ENCODE measurements at places on chromosomes 16 and 17.
A peak's percentile ranks its signal among the peaks of the same experiment; 100 is the strongest.

- DNase-seq = no peak
Measured at GRCh38 chr17:44797802-44798201, 32.3 kb downstream of the GJC1 start.

DNA sequence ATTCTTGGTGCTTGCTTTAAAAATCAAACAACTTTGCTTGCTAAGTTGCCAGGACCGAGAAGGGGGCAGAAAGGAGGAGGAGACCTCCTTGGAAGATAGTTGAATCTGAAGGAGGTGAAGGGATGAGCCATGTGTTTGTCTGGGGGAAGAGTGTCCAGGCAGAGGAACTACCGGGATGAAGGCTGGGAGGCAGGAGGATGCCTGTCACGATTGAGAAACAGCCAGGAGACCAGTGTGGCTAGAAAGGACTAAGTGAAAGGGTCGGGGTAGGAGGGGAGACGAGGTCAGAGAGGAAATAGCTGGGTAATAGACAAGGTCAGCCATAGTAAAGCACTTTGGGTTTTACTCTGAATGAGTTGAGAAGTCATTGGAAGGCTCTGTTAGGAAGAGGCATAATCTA is 38.9 kb upstream of the CSNK2A2 start:
- no peak for DNase-seq

DNA sequence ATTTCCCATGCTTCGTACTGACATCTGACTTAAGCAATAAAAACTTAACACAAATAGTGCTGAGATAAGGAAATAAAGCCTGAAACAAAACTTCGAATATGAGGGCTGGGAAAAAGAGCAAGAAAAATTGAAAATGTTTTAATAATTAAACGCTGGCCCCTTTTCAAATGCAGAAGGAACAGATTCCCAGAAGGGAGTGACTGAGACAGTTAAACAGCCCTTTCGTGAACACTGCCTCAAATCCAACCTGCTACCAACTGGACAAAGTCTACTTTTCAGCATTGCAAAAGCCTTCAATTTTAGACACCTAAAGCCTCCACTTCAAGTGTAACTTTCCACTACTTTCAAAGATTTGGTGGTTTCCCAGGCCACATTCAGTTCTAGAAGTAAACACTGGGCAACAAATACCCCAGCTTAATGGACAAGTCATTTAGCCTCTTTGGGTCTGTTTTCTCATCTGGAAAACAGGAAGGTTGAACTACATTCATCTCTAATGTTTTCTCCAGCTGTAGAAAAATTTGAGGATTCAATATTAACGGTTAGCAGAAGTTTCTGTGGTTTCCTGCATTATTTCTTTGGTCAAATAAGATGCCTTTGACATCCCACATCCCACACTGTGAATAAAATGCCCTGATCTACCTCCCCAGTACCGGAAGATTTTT is 11.8 kb downstream of the RFFL start:
- DNase-seq = peak; percentile 21

DNA sequence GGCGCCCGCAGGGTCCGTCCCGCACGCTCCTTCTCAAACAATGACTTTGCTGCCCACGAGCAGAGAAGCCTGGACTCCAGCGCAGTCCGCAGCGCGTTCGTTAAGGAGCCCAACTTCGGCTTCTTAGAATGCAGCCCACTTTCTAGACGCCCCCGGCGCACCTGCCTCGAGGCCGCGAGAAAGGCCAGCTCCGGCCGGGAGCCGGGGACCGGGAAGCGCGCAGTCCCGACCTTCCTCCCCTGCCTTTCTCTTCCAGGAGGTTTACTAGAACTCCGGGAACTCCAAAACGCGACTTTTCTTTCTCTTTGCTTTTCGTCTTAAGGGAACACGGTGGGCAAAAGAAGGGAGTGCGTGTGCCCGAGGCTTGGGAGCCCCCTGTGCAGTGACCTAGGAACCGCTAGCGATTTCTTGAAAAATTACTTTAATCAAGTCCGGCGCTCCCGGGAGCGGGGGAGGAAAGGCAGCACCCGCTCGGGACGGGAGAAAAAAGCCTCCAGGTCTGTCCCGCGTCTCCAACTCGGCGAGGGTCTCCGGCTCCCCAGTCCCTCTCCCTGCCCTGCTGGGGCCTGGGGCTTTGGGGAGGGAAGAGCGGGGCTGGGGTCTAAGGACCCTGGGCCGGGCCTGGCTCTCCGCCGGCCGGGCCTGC is 2.6 kb downstream of the HNF1B start:
- no peak for DNase-seq

GRCh38 chr16:70396246-70396904 is 42.5 kb downstream of the ST3GAL2 start:
- peak; percentile 35 for DNase-seq

GRCh38 chr16:7227229-7227721 is 105.4 kb upstream of the RBFOX1 start:
- DNase-seq = no peak

DNA sequence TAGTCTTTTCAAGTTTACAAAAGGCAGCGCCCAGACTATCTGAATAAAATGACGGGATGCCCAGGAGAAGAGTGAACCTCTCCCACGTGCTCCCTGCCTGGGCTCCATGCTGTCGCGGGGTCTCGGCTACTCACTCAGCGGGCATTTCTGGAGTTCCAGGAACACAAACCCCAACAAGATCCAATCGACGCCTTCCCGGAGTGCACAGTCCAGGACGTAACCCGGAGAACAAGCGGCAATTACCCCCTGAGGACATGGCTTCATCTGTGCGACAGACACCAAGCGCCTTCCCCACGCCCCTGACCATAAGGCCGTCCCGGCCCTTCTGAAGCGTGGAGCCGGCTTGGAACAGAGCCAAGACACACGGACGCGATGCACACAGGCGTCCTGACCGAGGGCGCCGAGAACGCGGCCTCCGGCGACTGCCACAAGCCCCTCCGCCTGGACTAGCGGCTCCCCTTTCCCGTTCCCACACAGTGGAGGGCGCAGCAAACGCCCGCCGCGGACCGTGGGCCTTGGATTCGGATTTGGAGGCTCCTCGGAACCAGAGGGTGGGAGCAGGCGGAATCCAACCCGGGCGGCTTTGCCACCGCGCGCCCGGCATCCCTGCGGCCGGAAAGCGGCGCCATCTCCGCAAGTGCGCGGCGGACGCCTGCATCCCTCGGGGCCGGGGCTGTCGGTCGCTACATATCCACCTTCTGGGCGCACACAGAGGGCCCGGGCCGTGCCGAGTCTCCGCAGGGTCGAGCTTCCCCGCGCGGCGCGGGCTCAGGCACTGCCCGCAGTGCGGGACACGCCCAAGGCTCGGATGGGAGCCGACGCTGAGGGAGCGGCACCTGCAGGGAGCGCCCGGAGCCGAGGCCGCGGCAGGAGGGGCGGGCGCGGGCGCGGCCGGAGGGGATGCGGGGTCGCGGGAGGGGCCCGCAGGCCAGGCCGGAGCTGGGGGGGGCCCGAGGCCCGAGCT is 725 bp downstream of the ABCA3 start:
- DNase-seq = peak; percentile 53

DNA sequence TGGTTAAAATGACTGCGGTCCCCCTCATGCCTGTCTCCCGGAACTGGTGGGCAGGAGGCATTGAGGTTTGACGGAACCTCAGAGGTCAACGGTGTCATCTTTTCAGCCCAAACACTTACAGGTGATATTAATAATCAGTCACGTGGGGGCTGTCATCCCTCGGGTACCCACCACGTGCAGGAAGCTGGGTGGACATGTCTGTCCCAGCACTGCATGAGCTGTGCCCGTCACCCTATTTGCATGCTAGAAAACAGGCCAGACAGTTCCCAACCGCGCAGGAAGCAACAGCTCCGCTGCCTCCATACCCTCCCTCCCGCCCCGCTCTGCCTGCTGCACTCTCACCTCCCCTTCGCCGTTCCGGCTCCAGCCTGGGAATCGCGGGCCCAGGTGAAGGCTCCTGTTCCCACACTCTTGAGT is 1.4 kb downstream of the SYNGR3 start:
- peak; percentile 36 for DNase-seq

- DNase-seq = no peak
Measured at GRCh38 chr16:79723583-79724168, 123.1 kb upstream of the MAF start.

DNA sequence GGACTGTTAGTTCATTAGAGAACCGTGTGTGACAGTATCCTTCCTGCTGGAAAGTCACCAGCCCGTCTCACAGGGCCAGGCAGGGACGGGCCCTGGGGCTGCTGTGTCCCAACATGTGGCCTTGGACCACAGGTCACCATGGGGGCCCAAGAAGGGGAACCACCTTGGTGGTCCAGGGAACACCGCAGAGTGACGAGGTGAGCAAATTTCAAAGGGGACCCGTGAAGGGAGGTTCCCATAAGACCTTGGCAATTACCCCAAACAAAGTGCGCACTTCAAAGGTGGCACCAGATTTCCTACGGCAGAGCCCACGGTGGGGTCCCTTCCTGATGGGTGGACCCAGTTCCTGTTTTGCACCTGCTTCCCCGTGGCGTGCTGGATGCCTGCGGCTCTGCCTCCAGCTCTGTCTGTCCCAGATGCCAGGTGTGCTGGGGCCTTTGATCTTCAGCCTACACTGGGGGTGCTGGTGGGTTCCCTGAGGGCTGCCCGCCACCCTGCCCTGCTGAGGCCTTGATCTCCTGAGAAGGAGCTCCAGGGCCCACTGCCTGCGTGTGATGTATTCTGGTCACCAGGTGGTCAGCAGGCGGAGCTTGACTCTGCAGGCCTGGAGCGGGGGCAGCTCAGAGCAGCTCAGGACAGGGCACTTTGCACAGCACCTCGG is 27.0 kb downstream of the SLC7A5 start:
- DNase-seq = no peak

- DNase-seq = peak; percentile 7
Measured at GRCh38 chr17:51640108-51640622, 379.8 kb downstream of the UTP18 start.

DNA sequence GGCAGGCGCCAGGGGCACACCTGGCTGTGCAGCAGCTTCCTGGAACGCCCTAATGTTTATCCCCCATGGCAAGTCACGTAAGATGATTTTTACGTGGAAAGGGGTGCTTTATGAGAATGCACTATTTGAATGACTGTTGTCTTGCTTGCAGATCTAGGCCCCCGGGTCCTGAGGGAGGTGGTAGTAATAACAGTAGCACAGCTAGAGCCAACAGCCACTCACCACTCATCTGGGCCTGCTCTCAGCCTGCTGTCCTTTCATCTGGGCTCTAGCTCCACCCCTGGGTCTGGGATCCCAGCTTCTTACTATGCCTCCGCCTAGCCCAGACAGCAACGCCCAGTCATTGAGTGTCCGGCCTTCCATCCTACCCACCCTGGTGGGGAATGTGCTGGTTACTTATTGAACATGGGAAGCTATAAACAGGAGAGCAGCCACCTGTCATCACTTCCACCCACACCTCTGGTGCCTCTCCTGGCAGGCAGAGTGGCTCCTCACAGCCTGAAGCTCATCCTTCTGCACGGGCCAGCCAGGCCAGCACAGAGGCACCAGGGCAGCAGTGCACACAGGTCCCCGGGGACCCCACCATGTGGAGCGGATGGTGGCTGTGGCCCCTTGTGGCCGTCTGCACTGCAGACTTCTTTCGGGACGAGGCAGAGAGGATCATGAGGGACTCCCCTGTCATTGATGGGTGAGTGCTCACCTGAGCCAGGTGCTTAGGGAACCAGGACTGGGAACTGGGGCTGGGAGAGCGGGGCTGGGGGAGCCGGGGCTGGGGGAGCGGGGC is 16.6 kb downstream of the DPEP1 start:
- DNase-seq = no peak

- DNase-seq = peak; percentile 64
Measured at GRCh38 chr17:50630524-50631194, 4.0 kb upstream of the ABCC3 start.

- peak; percentile 58 for DNase-seq
Measured at GRCh38 chr16:56909527-56909979, 22.4 kb upstream of the HERPUD1 start.

DNA sequence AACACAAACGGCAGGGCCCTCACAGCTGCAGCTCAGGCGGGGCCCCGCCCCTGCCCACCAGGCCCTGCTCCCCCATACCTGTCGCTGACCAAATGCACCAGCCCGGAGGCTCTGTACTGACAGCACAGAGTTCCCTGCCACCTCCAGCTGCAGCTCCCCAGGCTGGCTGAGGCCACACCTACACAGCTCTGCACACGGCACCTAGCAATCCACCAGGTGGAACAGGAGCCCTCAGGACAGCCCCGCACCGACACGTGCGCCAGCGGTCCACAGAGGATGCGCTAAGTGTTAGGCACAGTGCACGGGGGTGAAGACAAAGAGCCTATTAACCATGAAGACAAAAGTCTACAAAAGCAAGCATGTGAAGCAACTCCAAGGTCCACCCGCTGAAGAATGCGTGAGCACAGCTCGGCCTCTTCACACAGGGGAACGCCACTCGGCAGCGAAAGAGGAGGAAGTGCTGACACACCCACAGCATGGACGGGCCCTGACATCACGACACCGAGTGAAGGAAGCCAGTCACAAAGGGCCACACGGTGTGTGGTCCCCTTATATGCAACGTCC is 5.4 kb downstream of the ZCCHC14 start:
- DNase-seq = peak; percentile 86

- DNase-seq = peak; percentile 83
Measured at GRCh38 chr16:10738231-10739077, 5.2 kb upstream of the NUBP1 start.

DNA sequence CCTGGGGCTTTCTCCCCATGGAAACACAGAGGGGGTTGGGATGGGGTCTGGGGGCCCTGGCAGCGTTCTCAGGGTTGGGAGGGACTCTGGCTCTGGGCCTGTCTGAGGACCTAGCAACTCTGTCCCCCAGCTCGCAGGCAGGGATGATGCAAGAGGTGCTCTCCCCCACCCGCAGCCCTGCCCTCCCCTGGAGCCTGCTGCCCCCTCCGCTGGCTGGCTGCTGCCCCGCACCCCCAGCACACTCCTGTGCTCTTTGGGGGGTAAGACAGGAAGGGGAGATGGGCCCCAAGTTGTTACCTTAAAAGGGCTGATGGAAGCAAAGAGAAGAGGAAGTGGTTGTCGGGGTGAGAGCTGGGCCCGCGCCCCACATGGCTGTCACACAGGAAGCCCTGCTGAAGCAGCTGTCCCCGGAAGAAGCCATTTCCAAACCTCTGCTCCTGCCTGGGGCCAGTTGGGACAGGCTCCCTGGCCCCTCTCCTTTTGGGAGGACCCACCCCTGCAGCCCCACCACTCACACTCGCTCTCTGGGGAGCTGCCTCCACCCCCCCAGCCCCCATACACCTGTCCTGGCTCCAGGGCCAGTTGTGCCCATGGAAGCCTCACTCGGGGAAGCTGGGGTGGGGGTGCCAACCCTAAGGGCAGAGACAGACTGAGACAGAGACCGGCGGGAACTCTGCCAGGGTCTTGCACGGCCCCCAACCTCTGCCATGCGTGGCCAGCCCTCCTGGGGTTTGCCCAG is 2.5 kb downstream of the CORO1A start:
- DNase-seq = peak; percentile 90

- no peak for DNase-seq
Measured at GRCh38 chr16:1210461-1210860, 14.6 kb downstream of the TPSG1 start.

Data from suppressor macrophage (primary cell).